ENCODE measurements at places on chromosomes 16 and 17.

DNA sequence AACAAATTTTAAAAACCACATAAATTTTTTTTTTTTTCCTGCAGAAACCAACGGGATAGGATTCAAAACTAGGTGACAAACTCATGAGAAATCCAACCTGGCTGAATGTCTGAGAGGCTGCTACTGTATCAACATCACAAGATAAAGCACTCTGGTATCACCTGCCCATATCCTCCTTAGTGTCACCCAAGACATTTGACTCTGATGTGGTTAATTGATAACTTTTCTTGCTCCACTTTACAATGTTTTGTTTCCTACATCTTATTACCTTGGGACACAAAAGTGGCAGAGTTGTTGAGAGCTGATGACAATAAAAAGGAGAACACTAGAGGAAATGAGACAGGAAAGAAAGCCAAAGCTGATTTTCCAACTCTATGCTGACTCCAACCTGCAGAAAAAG lies 4.0 kb upstream of the FBXL20 start:
- DNase-seq: no peak

DNA sequence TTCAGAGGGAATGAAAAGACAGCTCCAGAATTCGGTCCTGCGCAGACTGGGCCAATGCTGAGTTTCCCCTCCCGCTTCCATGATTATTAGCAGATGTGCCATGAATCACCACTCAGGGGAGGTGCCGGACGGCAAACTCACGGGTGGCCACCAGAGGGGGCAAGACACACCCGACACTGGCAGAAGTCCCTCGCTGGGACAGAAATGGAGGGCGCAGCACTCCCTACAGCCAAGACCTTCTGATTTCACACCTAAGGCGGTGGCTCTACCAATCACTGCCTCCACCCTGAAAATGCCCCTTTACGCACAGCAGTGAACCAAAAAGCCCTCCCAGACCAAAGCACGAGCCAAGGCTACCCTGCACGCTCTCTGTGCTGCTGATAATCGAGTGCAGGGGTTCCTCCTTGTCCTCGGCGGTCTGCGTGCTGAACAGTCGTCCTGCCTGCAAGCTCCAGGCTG lies 26.8 kb downstream of the TRAP1 start:
- DNase-seq: peak; percentile 86

GRCh38 chr17:82865274-82865673 lies 25.5 kb upstream of the ZNF750 start:
- DNase-seq: no peak

- no peak for DNase-seq
Observed at GRCh38 chr17:5826384-5826783, 242.1 kb upstream of the NLRP1 start.
